Activated CD4-positive, CD25-positive, alpha-beta regulatory T cell (primary cell): ENCODE measurements at places on chromosomes 7 and 10.

GRCh38 chr10:1989090-1989489, 251.8 kb upstream of the ADARB2 start:
- no peak for DNase-seq

DNA sequence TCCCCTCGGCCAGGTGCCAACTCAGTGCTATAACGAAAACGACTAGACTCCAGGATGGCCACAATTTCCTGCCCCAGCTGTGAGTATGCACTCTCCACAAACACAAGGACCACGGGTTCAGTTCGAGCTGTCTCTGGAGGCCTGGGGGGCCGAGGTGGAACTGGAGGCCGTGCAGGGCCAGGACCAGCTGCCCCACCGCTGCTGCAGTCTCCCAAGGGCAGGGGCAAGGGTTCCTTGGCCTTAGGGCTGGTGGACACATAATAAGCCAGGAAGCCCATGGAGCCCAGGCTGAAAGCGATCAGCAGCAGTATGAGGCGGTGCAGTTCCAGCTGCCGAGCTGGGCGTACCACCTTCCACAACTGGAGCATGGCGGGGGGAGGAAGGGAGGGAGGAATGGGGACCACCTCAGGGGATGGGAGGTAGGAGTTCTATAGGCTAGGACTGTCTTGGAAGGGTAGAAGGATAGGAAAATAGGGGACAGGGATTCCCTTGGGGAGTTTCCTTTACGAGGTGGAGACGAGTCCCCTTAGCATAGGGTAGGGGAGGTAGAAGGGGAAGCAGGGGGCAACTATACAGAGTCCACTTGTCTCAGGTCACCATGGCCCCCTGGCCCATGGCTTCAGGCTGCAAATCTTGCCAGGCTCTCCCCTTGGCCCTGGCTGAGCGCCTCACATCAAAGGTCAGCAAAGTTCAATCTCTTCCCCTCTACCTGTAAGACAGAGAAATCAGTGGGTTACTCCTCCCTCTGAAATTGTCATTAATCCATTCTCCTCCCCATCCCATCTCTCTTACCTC, 3.2 kb downstream of the NDST2 start:
- DNase-seq, result no peak

DNA sequence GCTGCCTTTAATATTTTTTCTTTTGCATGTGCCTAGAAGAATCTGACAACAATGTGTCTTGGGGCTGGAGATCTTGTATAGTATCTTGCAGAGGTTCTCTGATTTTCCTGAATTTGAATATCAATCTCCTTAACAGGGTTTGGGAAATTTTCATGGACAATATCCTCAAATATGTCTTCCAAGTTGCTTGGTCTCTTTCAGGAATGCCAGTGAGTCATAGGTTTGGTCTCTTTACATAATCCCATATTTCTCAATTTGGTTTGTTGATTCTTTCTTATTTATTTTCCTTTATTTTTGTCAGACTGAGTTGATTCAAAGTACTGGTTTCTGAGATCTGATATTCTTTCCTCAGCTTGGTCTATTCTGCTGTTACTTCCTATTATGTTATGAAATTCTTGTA, 208.7 kb upstream of the GLI3 start:
- DNase-seq, result no peak

DNA sequence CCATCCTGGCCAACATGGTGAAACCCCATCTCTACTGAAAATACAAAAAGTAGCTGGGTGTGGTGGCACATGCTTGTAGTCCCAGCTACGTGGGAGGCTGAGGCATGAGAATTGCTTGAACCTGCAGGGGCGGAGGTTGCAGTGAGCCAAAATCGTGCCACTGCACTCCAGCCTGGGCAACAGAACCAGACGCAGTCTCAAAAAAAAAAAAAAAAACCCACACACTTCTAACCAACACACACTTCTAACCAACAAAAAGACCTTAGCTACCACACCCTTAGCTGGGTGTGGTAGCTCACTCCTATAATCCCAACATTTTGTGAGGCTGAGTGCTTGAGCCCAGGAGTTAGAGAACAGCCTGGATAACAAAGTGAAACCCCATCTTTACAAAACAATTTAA, 33.9 kb upstream of the SPOCK2 start:
- DNase-seq, result no peak

GRCh38 chr10:71756311-71757191, 16.8 kb downstream of the VSIR start:
- DNase-seq, result no peak

DNA sequence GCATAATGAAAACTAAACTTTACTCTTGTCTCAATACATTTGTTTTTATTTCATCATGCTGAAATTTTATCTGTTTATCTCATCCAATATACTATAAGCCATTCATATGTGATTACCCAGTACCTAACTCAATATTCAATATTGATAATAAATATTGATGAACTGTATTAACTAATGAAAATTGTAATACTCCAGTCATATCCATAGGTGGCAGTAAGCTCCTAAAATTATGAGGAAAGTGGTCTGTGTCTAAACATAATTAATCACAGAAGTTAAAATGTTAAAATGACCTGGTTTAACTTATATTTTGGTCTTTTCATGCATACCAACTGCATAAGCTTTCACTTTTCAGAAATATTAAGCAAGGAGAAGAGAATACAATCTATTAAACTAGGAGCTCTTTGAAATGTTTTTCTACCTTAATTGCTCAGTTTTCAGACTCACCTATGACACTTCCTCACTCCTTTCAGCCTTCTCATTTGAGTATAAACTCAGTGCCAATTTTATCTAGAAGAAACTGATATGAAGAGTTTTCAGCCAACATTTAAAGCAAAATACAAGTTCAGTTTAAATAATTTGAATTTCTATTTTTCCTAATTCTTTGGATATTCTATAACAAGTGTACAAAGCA, 30.5 kb upstream of the VWDE start:
- DNase-seq, result no peak

- no peak for DNase-seq
Measured at GRCh38 chr10:97584060-97584797, at the start of gene HOGA1. Gene HOGA1, plus strand, starts transcription at chr10:97584389. Its CDS starts 315 bp downstream, at chr10:97584704.

GRCh38 chr10:58795560-58795959, 282.9 kb downstream of the BICC1 start:
- DNase-seq, result no peak

DNA sequence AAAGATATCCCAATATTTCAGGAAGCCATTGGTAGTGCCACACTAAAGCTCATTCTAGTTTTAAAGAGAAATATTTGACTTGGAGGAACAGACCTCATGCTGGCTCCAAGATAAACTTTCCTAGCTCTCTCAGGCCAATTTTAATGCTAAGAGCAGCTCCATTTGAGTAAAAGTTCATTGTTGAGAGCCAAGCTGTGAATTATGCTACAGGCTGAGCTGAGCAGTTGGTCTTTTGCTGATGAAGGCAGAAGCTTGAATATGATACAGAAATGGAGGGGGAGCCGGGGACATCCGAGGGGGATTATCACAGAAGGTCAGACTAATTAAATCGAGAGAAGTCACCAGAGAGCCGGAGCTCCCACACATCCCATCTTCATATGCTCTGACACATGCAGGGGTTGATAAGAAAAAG, 175.7 kb upstream of the AUTS2 start:
- no peak for DNase-seq

DNA sequence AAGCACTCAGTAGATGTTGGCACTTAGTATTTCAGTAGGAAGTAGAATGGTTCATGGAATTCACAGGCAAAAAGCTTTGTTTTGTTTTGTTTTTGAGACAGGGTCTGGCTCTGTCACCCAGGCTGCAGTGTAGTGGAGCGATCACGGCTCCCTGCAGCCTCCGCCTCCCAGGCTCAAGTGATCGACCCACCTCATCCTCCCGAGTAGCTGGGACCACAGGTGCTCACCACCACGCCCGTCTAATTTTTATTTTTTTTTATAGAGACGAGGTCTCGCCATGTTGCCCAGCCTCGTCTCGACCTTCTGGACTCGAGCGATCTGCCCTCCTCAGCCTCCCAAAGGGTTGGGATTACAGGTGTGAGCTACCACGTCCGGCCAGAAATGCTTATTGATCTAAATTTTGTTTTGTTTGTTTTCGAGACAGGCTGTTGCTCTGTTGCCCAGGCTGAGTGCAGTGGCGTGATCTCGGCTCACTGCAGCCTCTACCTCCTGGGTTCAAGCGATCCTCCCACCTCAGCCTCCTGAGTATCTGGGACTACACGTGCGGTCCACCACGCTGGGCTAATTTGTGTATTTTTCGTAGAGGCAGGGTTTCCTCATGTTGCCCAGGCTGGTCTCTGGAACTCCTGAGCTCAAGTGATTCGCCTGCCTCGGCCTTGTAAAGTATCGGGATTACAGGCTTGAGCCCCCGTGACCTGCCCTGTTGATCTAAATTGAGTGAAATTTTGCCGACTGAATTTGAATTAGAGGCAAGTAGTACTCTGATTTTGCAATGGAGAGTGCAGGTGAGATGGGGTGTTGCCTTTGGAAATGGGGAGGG, 1.7 kb downstream of the GLRX3 start:
- DNase-seq, result no peak

- DNase-seq, result no peak
Measured at GRCh38 chr7:14934839-14935238, 32.3 kb upstream of the DGKB start.

DNA sequence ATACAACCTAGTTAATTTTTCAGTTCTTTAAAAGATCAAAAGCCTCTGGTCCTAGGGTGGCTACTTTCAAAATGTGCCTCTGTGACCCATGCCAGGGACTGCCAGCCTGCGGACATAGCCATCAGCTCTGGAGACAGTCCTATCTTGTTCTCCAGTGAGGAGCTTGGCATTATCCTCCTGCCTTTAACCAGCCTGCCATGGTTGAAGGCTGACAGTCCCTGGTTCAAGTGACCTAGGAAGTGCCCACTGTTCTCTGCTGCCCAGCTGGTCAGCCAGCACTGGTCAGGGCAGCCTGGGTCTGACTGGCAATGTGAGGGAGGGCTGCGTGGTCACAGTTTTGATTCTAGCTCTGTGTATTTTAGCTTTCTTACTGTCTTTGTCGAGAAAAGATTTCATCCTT, 18.1 kb upstream of the ARHGAP22 start:
- no peak for DNase-seq

DNA sequence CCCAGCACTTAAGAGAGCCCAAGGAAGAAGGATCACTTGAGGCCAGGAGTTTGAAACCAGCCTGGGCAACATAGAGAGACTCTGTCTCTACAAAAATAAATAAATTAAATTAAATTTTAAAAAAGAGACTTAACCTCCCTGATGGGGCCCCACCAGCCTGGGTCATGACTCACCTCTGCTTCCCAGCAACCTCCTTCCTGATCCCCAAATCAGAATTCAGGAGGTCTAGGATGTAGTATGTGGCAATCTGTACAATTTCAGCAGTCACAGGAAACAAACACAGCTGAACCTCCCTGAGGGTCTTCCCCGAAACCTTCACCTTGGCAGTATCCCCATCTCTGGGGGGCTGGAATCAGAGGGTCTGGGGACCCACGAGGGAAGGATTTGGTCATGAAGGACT, 9.7 kb upstream of the PPP1R35 start:
- DNase-seq, result no peak

DNA sequence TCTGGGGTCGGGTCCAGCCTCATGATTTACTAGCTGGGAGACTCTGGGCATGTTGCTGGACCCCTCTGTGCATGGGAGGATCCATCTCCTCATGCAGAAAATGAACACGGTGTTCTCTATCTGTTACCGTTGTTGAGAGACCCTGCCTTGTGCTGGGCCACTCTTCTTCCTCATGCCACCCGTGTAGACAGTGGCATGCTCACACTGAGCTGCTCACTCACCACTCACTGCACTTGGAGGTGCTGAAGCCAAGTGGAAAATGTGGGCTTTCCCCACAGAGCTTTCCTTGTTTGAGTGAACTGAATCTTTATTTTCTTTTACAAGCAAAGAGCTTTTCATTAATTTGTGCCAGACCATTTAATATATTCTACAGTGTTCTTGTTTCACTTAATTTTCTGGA, 77.5 kb upstream of the GDF10 start:
- DNase-seq, result no peak

GRCh38 chr7:69808391-69808790, 210.1 kb downstream of the AUTS2 start:
- DNase-seq, result no peak

- no peak for DNase-seq
Measured at GRCh38 chr7:41592236-41592635, 110.7 kb downstream of the INHBA start.

- DNase-seq, result no peak
Measured at GRCh38 chr7:6130007-6130587, 98.9 kb downstream of the ANKRD61 start.

GRCh38 chr10:129541200-129541599, 74.2 kb downstream of the MGMT start:
- DNase-seq, result no peak

GRCh38 chr10:77079592-77080300, 557.9 kb downstream of the KCNMA1 start:
- no peak for DNase-seq

- DNase-seq, result no peak
Measured at GRCh38 chr7:132379292-132379691, 197.0 kb downstream of the PLXNA4 start.

GRCh38 chr7:120838281-120838682, 19.7 kb downstream of the TSPAN12 start:
- DNase-seq, result no peak

- DNase-seq, result no peak
Measured at GRCh38 chr10:103111031-103111917, 81.8 kb downstream of the NT5C2 start.

DNA sequence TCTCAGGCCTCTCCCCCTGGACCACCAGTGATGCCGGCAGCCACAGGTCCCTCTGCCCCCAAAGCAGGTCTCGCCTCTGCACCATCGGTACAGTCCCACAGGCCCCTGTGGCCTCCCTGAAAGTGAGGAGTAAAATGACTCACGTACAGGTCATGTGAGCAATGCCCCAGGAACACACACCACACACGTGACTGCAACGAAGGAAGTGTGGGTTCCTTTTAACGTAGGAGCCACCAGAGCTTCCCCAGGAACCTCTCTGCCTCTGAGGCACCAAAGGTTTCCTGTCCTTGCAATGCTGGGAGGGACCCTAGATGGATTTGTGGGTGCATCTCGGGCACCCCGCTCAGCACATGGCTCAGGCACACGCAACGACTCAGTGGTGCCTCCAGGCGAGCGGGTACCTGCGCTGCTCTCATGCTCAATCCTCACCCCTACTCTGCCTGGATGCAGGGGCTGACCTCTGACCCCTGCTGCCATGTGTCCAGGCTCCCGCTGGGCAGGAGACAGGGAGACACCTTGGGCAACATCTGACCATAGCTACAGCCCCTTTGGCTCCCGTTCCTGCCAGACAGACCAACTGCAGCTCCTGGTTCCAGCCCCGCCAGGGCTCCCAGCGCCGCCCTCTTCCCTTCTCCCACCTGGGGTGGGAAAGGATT, 120.7 kb downstream of the PRKAG2 start:
- peak; percentile 19 for DNase-seq

- DNase-seq, result no peak
Measured at GRCh38 chr10:103776878-103777591, 78.3 kb downstream of the SH3PXD2A start.

GRCh38 chr7:128801003-128801402, 9.2 kb downstream of the CCDC136 start:
- no peak for DNase-seq

GRCh38 chr10:50981904-50982303, 92.4 kb upstream of the PRKG1 start:
- no peak for DNase-seq
